ENCODE measurements at places on chromosomes 3 and 15.

DNA sequence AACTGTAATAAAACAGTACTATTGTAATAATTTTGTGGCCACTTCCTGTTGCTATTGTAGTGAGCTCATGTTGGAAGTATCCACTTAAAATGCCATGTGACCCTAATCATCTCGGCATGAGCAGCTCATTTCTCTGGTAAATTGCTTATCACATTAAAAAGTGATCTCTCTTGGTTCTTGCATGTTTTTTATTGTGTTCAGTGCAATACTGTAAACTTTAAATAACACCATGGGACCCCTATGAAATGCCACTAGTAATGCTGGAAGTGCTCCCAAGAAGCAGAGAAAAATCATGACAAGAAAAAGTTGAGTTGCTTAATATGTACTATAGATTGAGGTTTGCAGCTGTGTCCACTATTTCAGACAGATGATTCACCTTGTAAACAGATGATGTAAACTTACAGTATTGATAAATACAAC, 45.6 kb downstream of the NMD3 start:
- peak; percentile 64 for DNase-seq

- DNase-seq: no peak
These were observed 56.7 kb upstream of the UBE2Q2 start for GRCh38 chr15:75786575-75786947.

DNA sequence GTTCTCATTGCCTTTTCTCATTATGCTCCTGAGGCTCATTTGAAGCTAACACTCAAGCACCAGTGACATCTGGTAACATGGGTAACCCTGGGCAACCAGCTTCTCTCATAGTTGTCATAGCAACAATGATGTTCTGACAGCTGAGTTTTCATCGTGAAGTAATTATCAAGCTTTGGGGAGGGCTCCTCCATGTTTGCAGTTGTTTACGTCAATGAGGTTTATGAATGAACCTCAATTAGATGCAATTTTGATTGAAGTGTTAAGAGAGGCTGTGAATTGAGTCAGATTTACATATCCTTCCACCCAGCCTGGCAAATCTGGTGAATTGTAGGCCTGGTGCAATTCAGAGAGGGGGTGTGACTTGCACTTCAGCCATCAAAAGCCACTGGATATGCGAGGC, 119.3 kb upstream of the CHD2 start:
- DNase-seq: no peak

DNA sequence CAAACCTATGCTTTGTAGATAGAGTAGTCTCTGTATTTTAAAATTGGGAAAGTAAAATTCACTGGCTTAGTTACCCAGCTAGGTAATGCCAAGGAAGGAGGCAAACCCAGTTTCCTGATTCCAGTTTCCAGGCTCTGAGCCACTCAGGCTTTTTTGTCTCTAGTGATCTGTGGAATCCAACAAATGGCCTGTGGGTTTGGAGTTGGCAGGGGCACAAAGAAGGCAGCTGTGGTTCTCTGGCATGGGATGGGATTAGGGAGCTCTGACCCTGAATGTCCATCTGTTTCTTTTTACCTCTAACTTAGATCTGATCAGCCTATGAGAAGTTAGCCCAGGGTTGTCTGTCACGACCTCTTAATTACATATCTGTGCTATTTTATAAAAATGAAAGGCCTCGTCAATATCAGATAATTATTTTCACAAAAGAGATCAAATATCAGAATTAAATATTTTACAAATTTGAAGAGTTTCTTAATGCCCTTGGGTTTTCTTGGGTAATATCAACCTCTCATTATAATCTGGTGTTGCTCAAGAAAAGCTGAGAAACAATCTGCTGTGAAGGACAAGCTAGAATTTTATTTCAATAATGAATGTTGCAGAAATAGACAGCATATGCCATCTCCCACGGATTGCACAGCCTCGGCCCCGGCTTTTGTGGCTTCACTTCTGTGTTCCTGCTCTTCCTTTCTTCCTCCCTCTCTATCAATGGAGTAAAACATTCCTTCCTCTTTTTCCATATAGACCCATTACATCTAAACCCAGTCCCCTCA, 63.7 kb upstream of the DAZL start:
- DNase-seq: peak; percentile 72

DNA sequence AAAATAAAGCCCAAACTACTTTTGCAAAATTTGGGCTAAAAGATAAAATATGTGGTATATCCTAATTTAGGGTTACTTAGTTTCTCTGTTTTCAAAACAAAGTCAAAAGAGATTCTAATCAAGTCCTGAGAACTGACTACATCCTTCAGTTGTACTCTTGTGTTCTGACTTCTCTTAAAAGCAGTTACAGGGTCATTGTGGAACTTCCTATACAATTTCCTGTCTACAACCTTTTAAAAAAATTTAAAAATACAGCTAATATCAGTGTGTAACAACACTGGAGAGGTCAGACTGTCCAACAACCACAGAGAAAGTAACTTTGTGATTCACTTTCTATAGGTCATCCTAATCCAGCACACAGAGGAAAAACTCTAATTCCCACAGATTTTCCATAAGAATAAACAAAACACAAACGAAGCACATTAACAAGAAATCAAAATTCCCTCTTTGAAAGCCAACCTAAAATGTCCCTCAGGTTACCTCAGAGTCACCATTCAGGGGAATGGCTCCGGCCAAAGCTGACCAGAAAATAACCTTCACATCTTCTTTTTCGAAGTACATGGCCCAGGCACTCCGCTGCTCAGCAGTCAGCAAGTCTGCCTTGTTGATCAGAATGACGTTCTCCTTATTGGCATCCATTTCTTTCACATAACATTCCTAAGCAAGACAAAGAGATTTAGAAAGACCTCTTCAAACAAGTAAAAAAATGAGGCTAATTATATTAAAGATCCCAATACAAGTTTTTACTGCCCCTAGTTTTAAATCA, 13.3 kb downstream of the LSG1 start:
- DNase-seq: no peak

DNA sequence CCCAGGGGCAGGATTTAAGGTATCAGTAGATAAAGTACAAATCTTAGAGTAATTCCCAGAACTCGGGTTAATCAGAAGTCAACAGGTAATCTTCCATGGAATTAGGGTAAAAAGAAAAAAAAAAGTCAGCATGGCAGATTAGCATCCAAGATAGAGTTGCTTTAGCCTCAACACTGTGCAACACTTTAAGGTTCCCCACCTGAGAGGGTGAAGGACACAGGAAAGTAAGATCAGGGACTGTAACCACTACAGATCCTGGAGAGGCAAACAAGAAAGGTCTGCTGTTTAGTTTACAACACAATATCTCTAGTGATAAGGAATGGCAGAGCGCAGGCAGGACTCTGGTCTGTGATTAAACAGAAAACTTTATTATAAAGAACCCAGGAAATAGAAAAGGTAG, 4.1 kb upstream of the PHLDB2 start:
- DNase-seq: no peak

- no peak for DNase-seq
These were observed 76.6 kb downstream of the WWTR1 start for GRCh38 chr3:149581248-149581647.

DNA sequence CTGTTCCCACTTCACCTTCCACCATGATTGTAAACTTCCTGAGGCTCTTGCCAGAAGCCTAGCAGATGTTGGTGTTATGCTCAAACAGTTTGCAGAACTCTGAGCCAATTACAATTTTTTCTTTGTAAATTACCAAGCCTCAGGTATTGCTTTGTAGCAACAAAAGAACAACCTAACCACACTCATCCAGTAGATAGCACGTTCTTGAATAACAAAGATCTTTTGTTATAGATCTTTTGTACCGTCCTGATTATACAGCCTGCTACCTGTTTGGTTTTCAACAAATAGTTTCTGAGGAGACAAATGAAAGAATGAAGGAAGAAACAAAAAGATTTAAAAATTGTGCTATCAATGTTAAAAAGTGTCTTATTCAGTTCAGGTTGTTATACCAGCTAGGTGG, 474.7 kb upstream of the ALCAM start:
- no peak for DNase-seq

DNA sequence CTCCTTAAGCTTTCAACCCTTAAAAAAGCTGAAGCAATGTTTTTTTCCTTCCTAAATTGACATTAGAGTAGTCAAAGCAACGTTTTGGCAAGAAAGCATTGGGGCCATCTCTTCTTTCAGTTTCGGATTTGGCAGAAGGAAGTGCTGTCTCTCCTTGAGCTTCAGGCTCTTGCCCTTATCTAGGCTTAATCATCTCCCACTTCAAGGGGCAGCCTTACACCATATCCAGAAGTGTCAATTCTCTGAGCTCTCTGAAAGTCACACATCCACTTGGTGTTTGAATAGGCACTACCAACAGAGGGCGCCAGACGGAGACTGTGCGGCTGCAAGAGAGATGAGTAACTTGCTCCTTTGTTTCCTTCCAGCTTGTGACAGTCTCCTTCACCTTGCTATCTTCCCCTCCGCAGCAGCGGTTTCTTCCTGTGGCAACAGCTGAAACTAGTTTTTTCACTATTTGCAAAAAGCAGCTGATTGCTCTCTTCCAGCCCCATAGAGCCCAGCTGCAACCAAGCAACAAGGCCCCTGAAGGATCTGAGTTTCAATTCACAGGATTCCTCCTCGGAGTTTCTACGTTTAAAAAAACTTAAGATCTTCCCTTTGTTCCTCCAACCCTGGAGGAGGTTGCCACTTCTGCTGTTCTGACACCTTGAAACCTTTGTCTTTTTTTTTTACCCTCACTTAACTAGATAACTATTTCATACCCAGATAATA, 147.0 kb upstream of the SLCO3A1 start:
- DNase-seq: peak; percentile 65

DNA sequence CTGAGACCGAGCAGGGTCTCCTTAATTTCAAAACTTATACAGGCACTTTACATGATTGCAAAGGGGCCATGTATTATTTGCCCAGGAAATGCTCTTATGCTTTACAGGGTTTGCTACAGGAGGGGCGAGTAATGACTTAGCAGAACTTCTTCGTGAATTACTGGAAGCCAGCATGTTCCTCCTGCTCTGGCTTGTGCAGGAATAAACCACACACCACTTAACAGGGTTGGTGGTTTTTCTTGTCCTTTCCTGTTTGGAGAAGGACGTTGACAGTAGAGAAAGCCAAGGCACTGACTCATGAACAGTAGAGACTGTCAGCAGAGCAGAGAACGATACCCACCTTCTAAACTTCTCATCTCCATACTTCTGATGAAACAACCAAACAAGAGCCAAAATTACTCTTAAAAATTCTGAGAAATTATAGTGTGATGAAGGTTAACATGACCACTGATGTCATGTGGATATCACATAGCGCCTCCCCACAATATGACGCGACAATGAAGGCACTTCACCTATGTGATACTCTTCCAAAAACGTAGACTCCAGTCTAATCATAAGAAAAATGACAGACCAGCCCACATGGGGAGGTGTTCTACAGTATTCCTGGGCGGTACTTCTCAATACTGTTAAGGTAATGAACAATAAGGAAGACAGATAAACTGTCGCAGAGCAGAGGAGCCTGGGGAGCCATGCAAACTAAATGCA, 24.7 kb upstream of the MCTP2 start:
- DNase-seq: peak; percentile 14

GRCh38 chr3:108493862-108494261, 16.5 kb downstream of the MYH15 start:
- no peak for DNase-seq

DNA sequence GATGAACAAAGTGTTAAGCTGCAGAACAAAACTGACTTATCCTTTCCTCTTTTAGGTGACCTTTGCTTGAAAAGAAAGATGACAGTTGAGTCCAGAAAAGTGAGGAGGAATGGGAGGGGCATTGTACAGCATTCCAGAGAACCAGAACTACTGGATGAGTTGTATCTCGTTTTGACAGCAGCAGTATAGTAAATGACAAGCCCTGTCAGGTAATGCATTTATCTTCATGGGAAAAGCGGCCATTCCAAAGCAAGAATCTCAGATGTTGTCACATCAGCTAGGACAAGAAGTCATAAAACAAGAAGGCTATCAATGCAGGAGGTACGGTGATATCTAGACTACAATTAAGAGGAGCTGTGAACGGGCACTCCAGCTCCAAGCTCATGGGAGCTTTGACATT, 421.5 kb downstream of the MAGI1 start:
- no peak for DNase-seq

DNA sequence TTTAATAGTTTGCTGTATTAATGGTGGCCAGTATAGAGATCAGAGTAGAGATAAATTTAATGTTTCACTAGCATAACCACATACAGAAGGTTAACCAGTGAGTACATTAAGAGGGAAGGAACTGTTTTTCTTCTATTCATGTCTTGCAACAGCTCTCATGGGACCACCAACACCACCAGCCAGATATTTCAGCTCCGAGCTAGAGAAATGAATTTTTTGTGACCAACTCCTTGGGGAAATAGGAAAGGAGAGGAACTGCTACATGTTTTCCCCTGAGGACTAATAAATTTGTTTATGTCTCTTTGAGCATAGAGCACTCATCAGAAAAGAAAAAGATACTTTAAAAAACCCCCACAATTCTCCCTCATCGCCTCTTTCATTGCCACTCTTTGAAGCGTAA, 247.5 kb downstream of the MBNL1 start:
- DNase-seq: no peak

DNA sequence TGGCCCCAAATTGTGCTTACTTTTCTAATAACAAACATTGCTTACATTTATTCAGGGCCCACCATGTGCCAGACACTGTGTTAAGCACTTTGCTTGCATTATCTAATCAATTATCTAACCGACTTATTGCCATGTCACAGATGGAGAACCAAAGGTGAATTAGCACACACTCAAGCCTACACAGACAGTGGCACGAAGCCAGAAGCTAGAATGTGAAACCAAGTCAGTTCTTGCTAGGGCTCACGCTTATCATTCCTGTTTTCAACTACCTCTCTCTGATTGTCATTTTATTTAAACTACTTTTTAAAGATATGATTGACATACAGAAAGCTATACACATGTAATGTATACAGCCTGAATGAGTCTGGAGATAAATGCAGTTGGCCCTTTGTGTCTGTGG, 215.7 kb upstream of the CFAP20DC start:
- no peak for DNase-seq

DNA sequence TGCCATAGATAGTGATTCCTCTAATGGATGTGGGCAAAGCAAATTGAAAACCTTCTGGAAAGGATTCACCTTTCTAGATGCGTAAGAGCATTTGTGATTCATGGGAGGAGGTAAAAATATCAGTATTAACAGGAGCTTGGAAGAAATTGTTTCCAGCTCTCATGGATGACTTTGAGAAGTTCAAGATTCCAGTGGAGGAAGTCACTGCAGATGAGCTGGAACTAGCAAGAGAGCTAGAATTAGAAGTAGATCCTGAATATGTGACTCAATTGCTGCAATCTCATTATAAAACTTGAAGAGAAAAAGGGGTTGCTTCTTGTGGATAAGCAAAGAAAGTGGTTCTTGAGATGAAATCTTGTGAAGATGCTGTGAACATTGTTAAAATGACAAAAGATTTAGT, 88.0 kb upstream of the ACKR4 start:
- DNase-seq: peak; percentile 17

- DNase-seq: no peak
These were observed 18.4 kb upstream of the RPLP1 start for GRCh38 chr15:69434238-69434637.

GRCh38 chr15:51908316-51908715, 63.3 kb downstream of the LEO1 start:
- peak; percentile 30 for DNase-seq

GRCh38 chr15:69435985-69436384, 16.6 kb upstream of the RPLP1 start:
- DNase-seq: no peak

Data from adipocyte (in vitro differentiated cells).